Activated naive CD4-positive, alpha-beta T cell treated with anti-CD3 and anti-CD28 coated beads for 36 hours (primary cell): ENCODE measurements at places on chromosomes 2 and 18. TPM values are rescaled to one million over a fixed set of nuclear protein-coding genes. Genes with fewer than 3 reads are reported as not detected.

The MORN2 gene
- 6.2 TPM for total RNA-seq

The OTOS gene
- not detected for total RNA-seq

The GKN2 gene
- total RNA-seq = not detected

The BMP10 gene
- total RNA-seq = not detected

GRCh38 chr2:146365041-146365440, 1479.8 kb upstream of the ACVR2A start:
- no peak overlapping the region for H3K27ac ChIP-seq
- no peak overlapping the region for H3K4me3 ChIP-seq
- DNase-seq = no peak
- no peaks in the 10 kb centered on the region for H3K36me3 ChIP-seq

DNA sequence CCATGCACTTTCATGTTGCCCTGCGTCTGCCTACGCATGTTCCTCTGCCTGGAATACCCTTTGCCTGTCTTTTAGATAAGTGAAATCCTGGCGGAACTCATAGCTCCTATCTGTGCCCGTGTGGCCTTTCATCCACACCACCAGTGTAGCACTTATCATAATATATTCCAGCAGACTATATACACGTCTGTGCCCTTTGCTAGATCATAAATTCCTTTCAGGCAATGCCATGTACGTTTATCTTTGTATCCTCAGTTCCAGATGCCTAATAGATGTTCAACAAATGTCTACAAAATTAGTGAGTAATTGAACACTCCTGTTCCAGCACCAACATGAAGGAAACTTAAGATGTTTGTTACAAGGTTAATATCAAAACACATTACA, 106.9 kb downstream of the COLEC12 start:
- H3K27ac ChIP-seq = no peak overlapping the region
- H3K27me3 ChIP-seq = peaks cover 4% of the 10 kb centered on the region
- no peaks in the 10 kb centered on the region for H3K4me1 ChIP-seq
- H3K36me3 ChIP-seq = no peaks in the 10 kb centered on the region

DNA sequence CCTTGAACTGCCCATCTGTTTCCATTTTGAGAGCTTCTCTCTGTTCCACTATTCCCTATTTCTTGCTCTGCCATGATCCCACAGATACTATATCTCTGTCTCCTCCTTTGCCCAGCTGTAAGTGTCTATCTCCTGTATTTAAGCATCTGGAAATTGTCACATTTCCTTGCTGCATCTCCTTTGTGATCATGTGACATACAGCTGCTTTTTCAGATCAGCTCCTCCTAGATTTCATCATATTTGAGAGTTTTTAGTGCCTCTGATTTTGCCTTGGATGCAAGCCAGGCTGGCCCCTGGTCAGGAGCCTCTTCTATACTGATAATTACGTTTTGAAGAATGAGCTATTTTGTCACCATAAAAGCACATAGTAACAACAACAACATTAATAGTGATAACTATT, 131.7 kb upstream of the TNP1 start:
- DNase-seq = no peak
- H3K27ac ChIP-seq = no peak overlapping the region
- no peaks in the 10 kb centered on the region for H3K4me1 ChIP-seq
- peaks cover 6% of the 10 kb centered on the region for H3K27me3 ChIP-seq
